ENCODE measurements at places on chromosomes 4 and X.

GRCh38 chr4:153115322-153116290 lies 88.6 kb upstream of the TRIM2 start:
- DNase-seq, result no peak

GRCh38 chr4:100428051-100428450 lies 89.8 kb downstream of the EMCN start:
- no peak for DNase-seq

- DNase-seq, result no peak
These were observed 8.3 kb upstream of the DAPP1 start for GRCh38 chr4:99808260-99808857.

DNA sequence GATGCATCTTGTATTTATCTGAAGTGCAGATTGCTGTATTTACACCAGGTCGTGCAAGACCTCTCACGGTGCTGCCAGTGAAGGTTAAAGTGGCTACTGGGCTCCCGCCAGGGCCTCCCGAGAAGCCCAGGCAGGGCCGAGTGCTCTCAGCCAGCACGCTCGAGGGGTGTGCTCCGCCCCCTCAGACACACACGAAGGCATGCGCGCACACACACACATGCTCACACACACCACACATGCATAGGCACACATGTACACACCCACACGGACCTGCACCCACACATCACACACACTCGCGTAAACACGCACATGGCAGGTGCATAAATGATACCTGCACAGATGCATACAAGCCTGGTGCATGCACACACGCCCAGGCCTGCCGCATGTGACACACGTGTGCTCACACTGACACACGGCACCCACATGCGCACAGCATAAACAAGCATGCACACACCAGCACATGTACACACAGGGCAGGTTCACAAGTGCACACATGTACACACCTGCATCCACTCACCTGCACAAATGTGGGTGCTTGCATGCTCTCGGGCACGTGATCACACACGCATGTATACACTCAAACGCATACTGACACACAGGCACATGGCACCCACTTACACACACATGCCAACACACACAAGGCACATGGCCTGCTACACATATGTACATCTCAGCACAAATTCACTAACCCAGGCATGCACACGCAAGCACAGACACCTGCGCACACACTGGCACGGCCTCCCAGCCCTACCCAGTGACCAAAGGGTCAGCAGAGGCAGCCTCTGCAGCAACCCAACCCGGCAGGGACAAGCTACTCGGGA lies 71.6 kb downstream of the FAM53A start:
- no peak for DNase-seq

- no peak for DNase-seq
These were observed 62.3 kb upstream of the PDE5A start for GRCh38 chr4:119690871-119691270.

DNA sequence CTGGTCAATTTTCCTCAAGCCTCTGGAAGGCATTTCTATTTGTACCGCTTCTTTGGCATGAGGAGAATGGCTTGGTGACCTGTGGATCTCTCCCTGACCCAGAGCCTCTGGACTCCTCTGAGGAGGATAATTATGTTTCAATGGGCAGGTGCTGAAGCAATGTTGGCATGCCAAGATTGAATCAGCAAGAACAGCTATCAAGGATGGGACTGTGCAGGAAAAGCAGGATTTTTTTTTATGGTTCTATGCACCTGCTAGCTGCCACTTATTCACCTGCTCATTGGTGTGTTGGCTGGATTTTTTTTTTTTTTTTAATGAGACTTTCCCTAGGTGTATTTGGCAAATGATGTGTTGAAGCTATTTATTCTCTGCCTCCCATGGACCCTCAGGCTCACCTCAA lies 821.2 kb downstream of the RPA4 start:
- DNase-seq, result no peak

- peak; percentile 78 for DNase-seq
These were observed 109.5 kb upstream of the MYOZ2 start for GRCh38 chr4:119025916-119026661.

- no peak for DNase-seq
These were observed 10.2 kb downstream of the BEND2 start for GRCh38 chrX:18210470-18210869.

GRCh38 chrX:19842542-19842941 lies 44.9 kb downstream of the SH3KBP1 start:
- DNase-seq, result no peak

GRCh38 chr4:88619971-88620370 lies 27.7 kb downstream of the HERC3 start:
- DNase-seq, result no peak
